ENCODE measurements at places on chromosomes 3 and 15.

DNA sequence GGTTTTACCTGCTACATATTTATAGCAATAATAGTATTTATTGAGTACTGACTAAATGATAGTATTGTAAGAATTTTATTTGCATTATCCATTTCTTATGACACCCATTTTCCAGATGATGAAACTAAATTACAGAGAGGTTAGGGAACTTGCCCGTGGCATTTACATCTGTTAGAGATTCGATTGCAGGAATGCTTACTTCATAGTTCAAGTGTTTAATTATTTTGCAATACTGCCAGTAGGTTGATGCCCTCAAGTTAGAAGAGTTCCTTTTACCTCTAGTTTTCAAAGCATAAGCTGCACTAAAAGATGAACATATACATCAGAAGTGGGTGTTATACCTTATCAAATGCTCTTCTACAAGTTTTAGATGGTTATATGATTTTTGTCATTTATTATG lies 362.8 kb upstream of the RGMA start:
- no peak for DNase-seq

DNA sequence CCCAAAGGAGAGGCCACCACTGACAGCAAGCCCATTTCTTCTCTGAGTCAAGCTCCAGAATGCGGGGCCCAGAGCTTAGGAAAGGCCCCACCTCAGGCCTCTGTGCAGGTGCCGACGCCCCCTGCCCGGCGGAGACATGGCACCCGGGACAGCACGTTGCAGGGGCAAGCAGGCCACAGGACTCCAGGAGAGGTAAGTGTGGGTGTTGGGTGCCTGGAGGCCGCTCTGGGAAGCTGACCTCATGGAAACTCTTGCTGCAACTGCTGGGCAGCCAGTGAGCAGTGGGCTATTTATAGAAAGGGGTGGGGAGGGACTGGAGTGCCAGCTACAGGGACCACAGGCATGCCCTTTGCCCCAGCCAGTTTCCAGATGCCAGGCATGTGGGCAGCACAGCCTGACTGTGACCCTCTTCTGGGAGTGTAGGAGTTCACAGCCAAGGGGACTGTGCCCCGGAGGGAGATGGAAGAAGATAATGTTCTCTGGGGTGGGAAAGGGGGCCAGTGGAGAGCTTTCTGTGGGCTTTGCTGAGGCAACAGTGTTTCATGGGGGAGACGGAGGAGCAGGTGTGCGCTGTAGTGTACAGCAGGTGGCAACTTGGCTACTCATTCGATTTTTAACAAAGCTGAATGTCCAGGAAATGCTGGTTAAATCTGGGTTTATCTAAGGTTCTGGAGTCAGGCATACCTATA lies 23.7 kb downstream of the ALPK3 start:
- DNase-seq, result peak; percentile 50

DNA sequence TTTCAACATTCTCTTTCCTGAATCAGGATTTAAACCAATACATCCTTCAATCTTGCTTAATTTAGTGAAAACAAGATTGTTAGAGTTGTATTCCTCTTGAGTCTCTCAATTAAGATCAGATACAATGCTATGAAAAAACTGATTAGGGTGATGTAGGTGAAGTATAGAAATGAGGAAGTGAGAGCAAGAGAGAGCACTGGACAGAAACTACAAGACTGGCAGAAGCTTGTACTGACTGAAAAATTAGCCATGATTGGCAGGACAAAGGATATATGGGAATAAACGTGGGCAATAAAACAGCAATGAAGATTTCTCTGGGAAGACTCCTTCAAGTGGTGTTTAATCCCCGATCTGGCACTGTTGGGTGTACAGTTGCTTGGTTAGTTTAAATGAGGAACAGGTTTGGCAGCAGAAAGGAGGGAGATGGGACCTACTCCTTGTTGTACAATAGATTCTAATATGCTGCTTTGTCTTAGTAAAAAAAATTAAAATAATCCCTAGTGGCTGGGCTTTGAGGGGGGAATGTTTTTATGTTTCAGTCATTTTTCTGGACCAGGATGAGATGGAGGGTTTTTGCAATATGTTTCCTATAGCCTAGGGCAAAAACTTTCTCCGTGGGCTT lies 252.7 kb downstream of the SLC9A9 start:
- DNase-seq, result no peak

DNA sequence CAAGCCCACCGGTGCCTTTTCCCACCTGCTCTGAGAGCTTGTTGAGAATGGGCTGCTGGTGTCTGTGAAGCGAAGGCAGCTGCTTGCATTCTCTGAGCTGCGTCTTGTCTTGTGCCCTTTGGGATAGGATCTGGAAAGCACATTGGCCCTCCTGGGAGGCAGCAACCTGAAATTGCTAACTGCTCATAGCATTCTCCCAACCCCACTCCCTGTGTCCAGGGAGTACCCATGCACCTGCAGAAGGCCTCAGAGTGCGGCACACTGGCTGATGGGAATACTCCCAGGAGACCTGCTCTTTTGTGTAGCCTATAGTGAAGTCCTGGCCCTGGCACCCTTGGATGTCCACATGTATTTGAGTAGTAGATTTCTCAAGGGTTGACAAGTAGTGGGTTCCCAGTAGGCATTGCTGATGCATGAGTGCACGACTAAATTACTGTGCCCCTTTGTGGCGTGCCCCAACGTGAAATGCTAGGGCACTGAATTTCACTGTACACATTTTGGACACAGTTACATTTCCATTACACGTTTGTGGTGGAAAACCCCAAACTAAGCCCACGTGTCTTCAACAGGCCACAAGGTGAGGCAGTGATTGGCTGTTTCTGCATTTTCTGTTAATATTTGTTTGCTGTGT lies 3.7 kb downstream of the EPHB1 start:
- no peak for DNase-seq

- DNase-seq, result no peak
Measured at GRCh38 chr3:139308560-139308959, 35.3 kb upstream of the MRPS22 start.

- peak; percentile 34 for DNase-seq
Measured at GRCh38 chr3:33313331-33313730, 36.1 kb downstream of the FBXL2 start.

GRCh38 chr15:35583863-35584528 lies 38.0 kb upstream of the DPH6 start:
- peak; percentile 61 for DNase-seq

GRCh38 chr3:151175952-151176351 lies 27.1 kb downstream of the GPR171 start:
- no peak for DNase-seq

Measured in fibroblast of lung (primary cell).